NCI-H187 treated with DMSO at 0.1 percent for 48 hours (cell line): ENCODE measurements at places on chromosomes 2 and 18.

GRCh38 chr18:34117319-34117718 is 107.4 kb downstream of the NOL4 start:
- no peak for DNase-seq

- DNase-seq, result no peak
These were observed 4.5 kb downstream of the SMARCAL1 start for GRCh38 chr2:216416571-216417307.

DNA sequence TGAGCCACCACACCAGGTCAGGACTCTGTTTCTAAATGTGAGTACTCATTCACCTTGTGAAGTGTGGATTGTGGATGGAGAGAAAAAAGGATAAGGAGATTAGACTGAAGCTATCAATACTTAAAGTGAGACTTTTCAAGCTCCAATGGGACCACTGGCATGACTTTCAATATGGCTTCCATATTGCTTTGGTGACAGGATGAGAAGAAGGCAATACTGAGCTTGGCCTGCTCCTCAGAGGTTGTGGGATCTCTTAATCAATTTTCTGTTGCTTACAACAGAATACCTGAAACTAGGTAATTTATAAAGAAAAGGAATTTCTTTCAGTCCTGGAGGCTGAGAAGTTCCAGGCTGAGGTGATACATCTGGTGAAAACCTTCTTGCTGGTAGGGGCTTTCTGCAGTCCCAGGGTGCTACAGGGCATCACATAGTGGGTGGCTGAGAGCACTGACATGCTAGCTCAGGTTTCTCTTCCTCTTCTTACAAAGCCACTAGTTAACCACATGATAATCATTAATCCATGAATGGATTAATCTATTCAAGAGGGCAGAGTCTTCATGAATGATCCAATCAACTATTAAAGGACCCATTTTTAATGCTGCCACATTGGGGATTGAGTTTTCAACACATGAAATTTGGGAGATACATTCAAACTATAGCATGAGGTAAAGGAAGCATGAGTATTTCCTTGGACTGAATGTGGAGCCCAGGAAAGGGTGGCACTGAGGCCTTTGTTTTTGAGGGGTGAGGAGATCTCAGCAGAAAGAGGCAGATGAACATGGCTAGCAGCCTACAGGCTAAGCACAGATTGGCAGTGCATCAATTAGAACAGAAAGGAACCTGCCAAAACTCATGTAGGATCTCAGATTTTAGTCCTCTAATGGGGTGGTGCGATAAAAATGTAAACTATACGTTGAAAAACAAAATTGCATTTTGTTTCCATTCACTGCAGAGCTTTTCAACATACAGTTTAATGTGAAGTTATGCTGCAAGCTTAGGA is 274.5 kb downstream of the PIK3C3 start:
- DNase-seq, result no peak

- DNase-seq, result no peak
These were observed 446.8 kb upstream of the GCFC2 start for GRCh38 chr2:76157531-76157930.

DNA sequence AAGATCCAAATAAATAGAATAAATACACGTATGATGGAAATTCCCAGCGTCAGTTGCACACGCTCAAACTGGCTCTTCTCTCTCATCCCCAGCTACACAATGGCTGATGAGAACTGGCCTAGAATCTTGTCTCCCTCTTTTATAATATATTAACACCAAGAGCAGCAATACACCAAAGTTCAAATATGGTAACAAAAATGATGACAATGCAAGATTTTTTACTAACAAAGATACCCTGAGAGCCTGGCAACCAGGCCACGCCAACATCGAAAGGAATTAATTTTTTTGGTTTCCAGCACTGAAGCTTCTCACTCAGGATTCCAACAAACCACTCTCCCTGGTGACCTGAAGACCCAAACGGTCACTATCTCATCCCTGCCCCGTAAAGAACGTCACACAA is 302.7 kb upstream of the ID2 start:
- no peak for DNase-seq

GRCh38 chr18:56152551-56153310 is 485.7 kb downstream of the TXNL1 start:
- no peak for DNase-seq

GRCh38 chr18:42578792-42579191 is 536.7 kb downstream of the RIT2 start:
- DNase-seq, result no peak

GRCh38 chr2:48496849-48497248 is 33.1 kb upstream of the STON1 start:
- no peak for DNase-seq

DNA sequence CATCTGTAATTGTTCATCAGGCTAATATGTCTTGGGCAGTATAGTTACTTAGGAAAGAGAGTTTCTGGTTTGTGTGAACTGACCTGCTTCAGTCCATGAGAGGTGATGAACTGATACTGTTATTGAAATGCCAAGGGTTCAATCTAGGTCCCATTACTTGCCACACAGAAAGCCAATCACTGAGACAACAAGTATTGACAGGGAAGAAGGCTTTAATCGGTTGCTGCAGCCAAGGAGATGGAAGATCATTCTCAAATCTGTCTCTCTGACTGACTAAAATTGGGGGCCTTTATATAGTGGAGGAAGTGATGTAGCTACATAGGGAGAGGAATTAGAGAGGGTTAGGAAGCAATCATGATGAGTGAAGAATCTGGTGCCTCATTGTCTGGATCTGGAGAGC is 19.9 kb upstream of the FAM98A start:
- no peak for DNase-seq

DNA sequence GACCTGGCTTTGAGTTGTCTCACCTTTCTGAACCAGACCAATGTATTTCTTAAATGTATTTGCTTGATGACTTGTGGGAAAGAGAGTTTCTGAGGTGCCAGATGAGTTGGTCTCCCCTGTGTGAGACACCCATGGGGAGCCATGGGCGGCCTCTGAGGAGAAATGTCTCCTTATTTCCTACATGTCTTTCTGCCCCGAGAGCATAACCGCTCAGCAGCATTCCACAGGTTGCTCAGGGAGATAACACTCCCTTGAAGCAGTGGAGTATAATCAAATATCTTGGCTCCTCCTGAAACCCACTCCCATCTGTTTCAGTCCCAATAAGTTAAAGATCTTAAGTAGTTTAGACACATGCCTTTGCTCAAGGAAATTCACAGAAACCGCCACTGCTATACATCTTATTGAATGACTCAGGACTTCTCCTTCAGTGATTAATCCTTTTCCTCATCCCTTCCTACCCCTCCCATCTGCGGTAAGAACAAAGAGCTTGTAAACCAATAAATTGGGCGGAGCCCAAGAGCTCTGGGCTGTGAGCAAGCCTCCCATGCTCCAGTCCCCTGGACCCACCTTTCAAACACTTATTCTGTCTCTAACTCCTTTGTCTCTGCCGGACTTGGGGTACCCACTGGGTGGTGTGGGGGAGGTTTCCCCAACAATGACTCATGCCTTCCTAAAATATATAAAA is 285.5 kb upstream of the LRRTM4 start:
- DNase-seq, result no peak

DNA sequence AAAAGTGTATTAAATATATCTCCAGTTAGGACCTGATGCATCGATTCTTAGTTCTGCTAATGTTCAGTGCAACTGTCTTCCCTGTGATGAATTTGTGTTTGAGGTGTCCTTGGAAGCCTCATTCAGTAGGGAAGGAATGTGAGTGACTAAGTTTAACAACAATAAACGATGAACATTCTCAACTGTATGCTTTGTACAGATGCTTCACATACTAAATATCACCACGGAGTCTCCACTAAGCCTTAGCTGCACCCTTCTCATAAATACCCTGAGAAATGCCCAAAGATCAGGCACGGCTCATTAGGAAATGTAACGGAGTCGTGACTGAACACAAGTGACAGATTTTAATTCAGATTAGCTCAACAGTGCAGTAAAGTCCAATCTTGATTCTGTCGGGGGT is 24.4 kb upstream of the AGFG1 start:
- DNase-seq, result no peak

- peak; percentile 70 for DNase-seq
These were observed at the start of gene MTHFD2 for GRCh38 chr2:74198461-74199274. Gene MTHFD2, plus strand, starts transcription at chr2:74198615. Its CDS starts 27 bp downstream, at chr2:74198642.

DNA sequence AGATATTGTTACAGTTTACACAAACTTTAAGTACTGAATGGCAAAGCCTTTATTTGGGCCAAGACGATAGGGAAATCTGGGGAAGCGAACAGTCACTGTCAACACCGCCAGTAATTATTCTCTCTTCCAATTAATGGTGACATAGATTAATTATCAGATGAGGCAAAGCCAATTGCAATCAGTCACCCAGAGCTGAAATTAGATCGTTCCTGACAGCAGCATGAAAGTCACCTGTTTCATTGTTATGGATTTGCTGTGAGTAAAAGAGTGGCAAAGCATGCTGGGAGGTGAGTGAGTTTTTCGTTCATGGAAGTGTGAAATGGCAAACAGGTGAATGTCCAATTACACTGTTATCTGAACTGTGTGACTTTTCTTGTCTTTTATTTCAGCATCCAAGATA is 164.8 kb upstream of the KLHL14 start:
- no peak for DNase-seq

GRCh38 chr18:50429207-50429948 is 54.5 kb downstream of the SKA1 start:
- DNase-seq, result no peak

GRCh38 chr2:42103829-42104228 is 56.0 kb downstream of the PKDCC start:
- DNase-seq, result no peak

DNA sequence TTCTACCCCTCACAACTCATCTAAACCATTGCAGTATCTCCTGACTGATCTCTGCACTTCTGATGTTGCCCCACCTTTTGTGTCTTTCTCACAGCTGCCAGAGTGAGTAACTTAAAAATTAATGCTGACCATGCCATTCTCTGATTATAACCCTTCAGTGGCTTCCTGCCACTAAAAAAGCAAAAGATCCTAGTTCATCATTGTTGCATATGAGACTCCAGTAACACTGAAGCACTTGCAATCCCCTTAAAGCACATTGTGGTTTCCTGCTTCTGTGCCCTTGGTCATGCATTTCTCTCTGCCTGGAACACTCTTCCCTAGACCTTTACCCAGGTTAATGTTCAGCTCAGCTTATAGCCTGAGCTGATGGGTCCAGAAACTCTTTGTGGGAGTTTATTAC is 95.1 kb upstream of the WDSUB1 start:
- DNase-seq, result peak; percentile 6

- DNase-seq, result no peak
These were observed 427.7 kb upstream of the LYPD1 start for GRCh38 chr2:133097666-133098065.

GRCh38 chr18:7789856-7790552 is 222.9 kb downstream of the PTPRM start:
- no peak for DNase-seq

- DNase-seq, result no peak
These were observed 188.0 kb upstream of the DCC start for GRCh38 chr18:52152036-52152435.

- DNase-seq, result no peak
These were observed 266.8 kb upstream of the FBXO11 start for GRCh38 chr2:48173141-48173540.

GRCh38 chr2:172288603-172289002 is 138.8 kb upstream of the ITGA6 start:
- DNase-seq, result no peak

GRCh38 chr2:37916512-37917082 is 8.5 kb upstream of the RMDN2 start:
- no peak for DNase-seq

DNA sequence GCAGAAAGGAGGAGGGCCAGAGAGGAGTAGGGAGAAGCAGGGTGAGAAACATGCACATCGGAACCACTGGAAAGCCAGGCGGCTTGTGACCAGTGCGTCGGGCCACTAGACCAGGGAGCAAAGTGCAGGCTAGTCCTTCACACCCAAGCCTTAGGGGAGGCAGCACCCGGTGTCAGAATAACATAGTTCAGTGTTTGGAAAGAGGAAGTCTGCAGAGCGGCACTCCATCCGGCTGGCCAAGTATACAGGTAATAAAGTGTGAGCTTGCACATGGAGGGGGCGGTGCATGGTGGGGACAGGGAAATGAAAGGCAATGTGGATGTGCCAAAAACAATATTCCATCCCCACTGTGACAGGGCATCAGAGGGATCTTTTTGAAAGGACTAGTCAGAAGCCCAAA is 69.7 kb downstream of the ZNF521 start:
- DNase-seq, result no peak

DNA sequence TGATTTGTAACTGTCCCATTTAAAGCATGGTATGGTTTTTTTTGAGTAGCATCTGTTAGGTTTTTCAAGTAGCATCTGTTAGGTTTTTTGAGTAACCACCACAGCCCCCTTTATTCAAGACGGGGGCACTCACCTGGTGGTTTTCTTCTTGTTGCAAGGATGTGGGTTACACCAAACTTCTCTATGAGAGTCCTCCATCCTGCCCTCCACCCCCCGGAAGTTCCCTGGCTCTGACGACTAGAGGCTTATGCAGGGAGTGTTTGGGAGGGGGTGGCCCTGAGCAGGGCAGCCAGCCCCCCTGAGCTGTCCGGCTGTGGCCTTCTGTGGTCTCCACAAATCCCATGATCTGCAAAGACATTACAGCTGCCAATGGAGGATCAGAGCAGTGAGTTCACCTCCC is 39.3 kb downstream of the MTCL1 start:
- no peak for DNase-seq

DNA sequence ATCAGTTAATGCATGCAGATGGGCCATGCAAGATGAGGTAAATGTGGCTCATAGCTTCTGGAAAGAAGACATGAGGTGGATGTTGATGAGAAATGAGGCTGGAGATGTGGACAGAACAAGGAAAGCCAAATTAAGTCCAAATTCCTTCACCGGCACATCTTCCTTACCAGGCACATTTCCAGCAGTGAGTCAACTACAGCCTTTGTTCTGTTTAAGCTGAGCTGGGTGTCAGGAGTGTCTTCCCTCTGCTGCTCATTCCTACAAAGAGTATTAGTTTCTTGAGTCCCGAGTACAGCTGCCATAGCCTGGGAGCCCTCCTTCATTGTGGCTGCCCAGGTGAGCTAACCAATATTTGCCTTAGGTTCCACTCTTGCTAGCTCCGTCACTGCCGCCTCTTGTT is 945.0 kb downstream of the SLC4A3 start:
- no peak for DNase-seq

DNA sequence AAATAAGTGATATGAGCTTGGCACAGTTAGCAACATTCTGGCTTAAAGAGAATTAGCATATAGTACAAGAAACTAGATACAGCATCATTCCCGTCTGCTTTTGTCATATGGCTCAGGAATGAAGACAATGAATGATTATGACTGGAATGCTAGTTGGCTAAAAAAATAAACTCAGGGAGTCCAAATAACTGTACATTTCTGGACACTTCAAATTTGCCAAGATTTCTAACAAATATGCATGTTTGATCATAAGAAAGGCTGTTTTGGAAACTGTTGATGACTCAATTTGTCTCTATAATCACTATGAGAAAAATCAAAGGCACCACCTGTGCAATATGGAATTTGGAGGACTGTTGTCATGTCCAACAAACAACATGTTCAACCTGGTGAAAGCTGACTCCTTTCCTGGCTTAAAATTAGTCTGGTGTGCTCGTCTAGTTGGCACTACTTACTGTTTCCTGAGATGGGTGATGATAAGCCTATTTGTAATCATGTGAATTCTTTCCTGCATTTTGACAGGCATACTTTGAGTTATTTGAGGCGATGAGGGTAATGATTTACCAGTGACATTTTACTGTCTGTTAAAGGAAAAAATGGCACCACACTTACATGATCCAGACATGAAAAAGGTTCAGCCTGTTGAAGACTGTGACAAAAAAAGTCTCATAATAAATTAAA is 133.9 kb upstream of the CDH20 start:
- DNase-seq, result no peak

- DNase-seq, result peak; percentile 70
These were observed 49.3 kb upstream of the GALNT3 start for GRCh38 chr2:165843351-165843750.

GRCh38 chr2:150119819-150120218 is 367.6 kb downstream of the RND3 start:
- no peak for DNase-seq

GRCh38 chr2:13193900-13194299 is 477.2 kb downstream of the TRIB2 start:
- peak; percentile 15 for DNase-seq
